CD14-positive monocyte (primary cell): ENCODE measurements at places on chromosomes 7 and 10. TPM values are rescaled to one million over a fixed set of nuclear protein-coding genes. Genes with fewer than 3 reads are reported as not detected.

- DNase-seq = no peak
Observed at GRCh38 chr7:22882106-22882505, 59.5 kb upstream of the TOMM7 start.

- peak; percentile 75 for DNase-seq
Observed at GRCh38 chr7:4774658-4775249, 669 bp upstream of the AP5Z1 start.

SERPINE1 gene
- polyA plus RNA-seq = 0.07 TPM

DNA sequence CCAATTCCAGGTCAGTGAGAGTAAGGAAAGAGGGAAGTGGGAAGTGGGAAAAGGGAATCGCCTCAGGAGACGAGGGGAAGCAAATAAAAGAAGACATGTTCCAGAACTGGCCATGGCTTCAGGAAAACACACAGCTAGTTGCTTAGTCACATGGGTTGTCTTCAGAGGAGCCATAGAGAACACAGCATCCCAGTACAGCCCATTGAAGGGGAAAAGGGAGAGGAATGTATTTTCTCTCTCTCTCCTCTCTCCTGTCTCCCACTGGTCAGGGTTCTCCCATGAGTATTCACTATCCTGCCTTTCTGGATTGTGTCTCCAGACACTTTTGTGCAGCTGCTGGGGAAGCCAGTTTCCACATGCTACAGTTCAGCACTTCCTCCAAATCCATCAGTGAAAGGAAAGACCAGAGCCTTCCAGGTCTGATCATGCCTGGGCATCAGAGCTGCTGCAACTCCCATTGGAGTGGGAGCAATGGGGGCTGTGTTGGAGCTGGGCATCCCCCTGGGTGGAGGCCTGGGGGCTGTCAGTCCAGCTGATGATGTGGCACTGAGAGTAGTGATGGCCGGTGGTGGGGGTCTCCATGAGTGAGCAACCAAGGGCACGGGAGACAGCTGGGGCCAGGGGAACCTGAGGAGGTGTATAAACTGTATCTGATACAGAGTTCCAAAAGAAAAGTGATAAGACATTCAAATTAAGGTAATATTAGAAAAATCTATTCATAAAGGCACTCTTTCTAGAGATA, 38.6 kb downstream of the MAP3K8 start:
- DNase-seq = no peak

- DNase-seq = no peak
Observed at GRCh38 chr7:71842381-71842780, 569.8 kb downstream of the CALN1 start.

DNA sequence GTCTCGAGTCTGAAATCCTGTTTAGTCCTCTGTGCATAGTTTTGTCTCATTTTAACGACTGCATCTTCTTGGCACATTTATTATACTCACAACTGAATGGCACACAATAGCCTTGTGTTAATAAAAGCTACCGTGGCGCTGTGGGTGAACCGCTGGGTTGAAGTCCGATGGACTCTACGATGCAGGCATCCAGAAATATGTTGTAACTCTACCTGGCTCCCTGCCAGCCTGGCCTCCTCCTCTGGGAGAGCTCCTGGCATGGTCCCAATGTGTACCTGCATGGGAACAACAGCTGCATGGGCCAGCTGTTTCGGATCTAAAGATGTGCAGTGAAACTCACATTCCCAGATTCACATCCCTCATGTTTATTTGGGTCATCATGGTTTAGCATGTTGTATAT, 3.7 kb upstream of the DPYSL4 start:
- DNase-seq = no peak

GRCh38 chr10:112615269-112615668, 168.3 kb downstream of the VTI1A start:
- DNase-seq = no peak

GRCh38 chr7:114922026-114922651, at the start of gene MDFIC:
TSS of gene MDFIC (plus strand) at chr7:114922094. CDS start at chr7:114923034, 940 bp downstream.
- DNase-seq = peak; percentile 51

H2BK1 gene
- polyA plus RNA-seq = not detected in 2 replicates

DNA sequence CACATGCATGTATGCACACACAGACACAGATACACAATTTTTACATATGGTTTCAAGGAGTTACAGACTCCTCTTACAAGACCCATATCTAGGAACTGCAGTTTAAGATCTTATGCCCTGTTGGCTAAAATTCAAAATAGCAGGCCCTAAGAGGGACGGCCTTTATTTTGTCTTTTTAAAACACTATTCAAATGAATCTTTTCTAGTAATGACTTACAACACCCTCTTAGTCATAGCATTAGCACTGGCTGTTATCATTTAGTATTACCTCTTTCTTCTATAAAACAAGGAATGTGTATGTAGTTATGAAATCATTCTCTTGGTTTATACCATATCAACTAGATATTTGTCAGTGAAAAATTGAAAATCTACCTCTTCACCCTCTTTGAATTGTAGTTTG, 15.3 kb downstream of the PAPSS2 start:
- DNase-seq = no peak

ITPRID1 gene
- polyA plus RNA-seq = not detected

GRM8 gene
- polyA plus RNA-seq = not detected in 2 replicates

DNA sequence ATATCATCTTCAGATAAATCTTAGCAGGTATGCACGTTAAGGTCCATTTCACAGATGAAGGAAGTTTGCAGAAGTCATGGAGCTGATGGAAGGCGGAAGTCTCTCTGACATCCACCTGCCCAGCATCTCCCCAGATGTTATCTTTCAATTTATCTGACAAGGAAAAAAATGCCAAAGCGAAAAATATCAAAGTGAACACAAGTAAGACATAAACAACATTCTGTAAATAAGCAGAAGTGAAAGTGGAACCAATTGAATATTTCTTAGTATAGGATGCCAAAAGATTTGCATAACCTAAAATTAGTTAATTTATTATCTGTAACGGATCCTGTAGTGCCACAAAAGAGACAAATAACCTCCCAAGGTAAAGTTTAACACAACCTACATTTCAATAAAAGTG, 73.6 kb upstream of the NEBL start:
- DNase-seq = no peak

ASZ1 gene
- polyA plus RNA-seq = not detected

DNA sequence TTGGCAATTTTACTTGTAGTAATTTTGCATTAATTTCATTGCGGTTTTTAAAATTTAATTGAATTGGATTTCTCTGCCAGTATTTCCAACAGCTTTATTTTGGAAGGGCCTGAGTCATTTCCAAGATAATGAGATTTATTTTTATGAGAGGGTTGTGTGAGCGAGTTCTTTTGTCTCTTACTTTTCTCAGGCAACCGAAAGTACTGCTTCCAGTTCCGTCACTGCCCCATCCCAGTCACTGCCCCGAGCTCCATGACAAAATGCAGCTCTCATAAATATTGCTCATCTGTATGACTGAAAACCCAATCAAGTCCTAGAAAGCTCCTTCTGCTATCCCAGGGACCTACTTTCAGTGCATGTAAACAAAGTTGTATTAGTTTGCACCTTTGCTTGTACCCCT, 468.4 kb upstream of the SEMA3D start:
- DNase-seq = no peak

HDAC9 gene
- polyA plus RNA-seq = 44.2 TPM

GRCh38 chr7:30851651-30852307, 59.9 kb upstream of the AQP1 start:
- no peak for DNase-seq

GRCh38 chr7:34247468-34247867, 342.1 kb downstream of the BMPER start:
- DNase-seq = no peak

DNA sequence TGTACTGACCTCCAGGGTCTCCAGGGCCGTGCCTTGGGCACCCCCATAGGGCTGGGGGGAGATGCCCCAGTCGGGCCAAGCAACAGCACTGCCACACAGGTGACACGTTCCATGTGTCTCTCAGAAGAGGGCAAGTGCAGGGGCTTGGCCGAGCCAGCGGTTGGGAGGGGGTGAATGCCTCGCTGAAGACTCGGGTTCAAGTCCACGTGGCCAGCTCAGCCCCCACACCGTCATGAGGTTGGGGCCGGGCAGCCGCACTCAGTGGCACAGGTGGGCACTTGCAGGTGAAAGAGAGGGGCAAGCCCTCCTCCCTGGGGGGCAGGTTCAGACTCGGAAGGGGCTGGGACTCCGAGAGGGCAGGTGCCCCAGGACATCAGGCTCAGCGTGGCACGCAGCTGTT, 153.8 kb downstream of the MAD1L1 start:
- DNase-seq = no peak

- no peak for DNase-seq
Observed at GRCh38 chr10:96366508-96366907, 7.7 kb upstream of the OPALIN start.

- no peak for DNase-seq
Observed at GRCh38 chr7:135186841-135187253, 16.3 kb upstream of the CYREN start.

DNA sequence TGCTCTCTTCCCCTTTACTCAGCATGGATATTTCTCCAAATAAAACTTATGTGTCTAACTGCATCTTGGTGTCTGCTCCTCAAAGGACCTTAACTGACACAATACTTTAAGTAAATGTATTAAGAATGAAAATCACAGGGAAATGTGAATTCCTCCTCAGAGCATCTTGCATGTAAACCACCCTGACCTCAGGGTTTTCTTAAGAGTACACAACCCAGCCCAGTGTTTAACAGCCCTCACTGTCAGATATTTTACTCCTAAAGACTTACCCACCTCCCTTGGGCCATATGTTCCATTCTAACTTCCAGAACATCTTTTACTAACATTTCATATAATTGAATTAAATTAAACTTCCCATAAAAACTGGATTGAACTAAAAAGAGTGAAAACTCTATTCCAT, 315.3 kb downstream of the HPSE2 start:
- DNase-seq = no peak
